ENCODE measurements at places on chromosomes 7 and 10.

GRCh38 chr7:91046322-91047089 lies 217.7 kb upstream of the FZD1 start:
- DNase-seq: no peak

DNA sequence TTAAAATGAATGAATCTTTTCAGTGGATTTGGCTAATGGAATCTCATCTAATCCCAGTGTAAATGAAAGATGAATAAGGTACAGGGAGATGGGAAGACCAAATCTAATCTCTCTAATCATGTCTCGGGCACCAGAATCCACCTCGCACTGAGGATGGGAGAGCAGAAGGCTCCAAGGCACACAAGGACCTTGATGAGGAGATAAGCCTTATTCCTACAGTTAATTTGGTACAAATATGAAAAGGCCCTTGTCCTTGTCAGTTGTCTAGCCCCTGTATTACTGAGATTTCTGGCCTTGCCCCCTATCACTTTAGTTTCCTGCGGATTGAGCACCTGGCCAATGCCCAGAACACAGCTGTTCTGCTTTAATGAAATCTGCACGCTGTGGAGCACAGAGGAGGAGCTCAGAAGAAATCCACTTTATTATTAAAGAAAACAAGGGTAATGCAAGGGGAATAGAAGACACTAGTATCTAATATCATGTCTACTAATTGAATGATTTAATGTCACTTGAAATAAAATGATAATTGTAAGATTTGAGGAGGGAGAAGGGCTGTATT lies 321.4 kb upstream of the HGF start:
- no peak for DNase-seq

DNA sequence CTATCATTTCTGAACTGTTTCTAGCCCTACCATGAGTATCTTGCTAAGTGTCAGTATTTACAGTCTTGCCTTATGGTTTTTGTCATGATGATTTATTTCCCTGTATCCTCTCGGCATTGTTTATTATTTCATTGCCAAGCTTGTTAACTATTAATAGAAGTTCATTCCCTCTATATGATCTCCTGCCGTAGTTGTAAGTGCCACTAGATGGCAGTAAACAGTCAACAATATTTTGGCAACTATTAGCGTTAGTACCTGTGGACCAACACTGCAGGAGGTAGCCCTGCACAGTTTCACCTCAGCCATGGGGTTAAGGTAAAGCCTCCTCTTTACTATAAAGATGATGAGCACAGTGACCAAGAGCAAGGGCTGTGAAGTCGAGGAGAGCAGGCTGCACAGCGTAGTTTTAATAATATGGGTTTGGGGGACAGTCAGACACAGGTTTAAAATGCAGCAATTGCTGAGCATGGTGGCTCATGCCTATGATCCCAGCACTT lies 26.1 kb upstream of the CCNJ start:
- DNase-seq: peak; percentile 63

GRCh38 chr10:101956117-101956516 lies 99.9 kb downstream of the ARMH3 start:
- no peak for DNase-seq

DNA sequence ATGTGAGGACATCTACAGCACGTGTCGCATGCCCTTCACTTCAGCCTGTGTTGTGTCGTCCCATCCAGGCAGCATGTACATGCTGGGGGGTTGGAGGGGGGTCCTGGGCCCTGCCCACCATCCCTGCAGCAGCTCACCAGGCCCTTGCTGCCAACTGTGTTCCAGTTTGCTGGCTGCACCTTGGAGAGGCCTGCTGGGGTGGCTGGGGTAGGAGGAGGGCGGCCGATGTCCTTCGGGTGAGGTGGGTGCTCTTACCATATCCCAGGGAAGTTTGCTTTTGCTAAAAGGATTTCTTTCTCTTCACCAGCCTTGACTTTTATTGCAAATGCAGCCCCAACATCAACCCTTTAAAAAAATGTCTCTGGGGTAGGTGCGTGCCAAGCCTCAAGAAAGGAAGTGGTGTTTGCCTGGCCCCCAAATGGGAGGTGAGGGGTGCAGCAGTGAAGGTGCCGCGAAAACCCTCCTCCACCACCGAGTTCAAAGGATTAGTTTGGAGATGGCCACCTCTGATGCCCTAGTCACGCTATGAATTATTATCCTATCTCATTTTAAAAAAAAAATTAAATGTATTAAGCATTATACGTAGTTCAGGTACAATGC lies 165.8 kb upstream of the KLF6 start:
- peak; percentile 69 for DNase-seq

DNA sequence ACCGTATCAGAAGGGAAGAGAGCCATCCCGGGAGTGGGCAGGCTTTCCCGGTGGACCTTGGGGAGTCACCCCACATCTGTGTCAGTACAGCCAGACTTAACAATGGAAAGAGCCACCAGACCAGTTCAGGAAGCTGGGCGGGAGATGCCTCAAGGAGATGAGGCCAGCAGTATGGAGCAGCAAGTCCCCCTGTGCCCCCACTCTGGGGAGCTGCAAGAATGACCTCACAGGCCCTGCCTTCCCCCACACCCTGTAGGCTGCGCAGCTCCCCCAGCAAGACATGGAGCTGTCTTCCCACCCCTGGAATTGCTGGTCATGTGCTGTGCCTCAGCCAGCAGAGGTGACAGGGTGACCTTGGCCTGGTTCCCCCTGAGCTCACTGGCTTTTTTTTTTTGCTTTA lies 76.8 kb upstream of the INSIG1 start:
- DNase-seq: no peak

DNA sequence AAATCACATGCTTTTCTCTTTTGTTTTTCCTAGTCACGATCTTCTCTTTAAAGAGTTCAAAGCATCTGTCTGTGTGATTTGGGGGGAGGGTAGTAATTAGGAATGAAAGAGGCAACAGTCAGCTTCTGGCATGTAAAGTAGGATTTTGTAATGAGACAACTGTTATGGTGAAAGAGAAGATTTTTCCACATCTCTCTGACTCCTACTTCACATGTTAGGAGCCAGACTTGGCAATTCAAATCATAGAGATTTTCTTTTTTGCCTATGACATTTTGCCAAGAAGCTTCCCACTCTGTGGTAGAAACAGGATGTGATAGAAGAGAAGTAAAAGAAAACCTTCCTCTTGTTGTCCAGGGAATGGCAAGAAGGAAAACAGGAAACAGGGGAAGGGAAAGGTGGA lies 38.3 kb upstream of the KLHL7 start:
- no peak for DNase-seq

GRCh38 chr10:69655868-69656555 lies 26.0 kb downstream of the FAM241B start:
- no peak for DNase-seq

DNA sequence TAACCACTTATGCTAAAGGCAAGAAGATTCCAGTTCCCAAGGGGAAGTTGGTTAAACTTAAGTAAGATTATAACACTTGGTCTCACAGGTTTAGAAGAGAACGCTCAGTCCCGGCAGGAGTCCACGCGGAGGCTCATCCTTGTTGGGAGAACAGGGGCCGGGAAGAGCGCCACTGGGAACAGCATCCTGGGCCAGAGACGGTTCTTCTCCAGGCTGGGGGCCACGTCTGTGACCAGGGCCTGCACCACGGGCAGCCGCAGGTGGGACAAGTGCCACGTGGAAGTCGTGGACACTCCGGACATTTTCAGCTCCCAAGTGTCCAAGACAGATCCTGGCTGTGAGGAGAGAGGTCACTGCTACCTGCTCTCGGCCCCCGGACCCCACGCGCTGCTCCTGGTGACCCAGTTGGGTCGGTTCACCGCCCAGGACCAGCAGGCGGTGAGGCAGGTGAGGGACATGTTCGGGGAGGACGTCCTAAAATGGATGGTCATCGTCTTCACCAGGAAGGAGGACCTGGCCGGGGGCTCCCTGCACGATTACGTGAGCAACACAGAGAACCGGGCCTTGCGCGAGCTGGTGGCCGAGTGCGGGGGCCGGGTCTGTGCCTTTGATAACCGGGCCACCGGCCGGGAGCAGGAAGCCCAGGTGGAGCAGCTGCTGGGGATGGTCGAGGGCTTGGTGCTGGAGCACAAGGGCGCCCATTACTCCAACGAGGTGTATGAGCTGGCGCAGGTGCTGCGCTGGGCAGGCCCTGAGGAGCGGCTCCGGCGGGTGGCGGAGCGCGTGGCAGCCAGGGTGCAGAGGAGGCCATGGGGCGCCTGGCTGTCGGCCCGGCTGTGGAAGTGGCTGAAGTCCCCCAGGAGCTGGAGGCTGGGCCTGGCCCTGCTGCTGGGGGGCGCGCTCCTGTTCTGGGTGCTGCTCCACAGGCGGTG lies 3.8 kb downstream of the GIMAP1 start:
- no peak for DNase-seq

GRCh38 chr7:80414331-80414730 lies 97.5 kb downstream of the GNAT3 start:
- DNase-seq: no peak

DNA sequence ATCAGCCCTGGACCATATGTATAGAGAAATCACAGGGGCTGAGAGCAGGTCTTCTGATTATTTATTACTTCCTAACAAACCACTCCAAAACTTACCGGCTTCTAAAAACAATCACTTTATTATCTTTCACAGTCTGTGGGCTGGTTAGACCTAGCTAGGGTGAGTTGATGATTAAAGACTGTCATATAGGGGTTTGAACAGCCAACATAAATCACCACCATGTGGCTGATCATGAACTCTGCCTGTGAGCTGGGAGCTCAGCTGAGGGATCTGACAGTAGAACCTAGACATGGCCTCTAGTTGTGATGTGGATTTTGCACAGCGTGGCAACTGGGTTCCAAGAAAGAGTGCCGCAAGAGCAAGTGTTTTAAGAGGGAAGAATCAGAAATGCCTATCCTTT lies 305.4 kb downstream of the CSTF2T start:
- DNase-seq: no peak

All from CD4-positive, alpha-beta T cell treated with Interleukin-21 for 1 hour (primary cell).